Stimulated activated CD8-positive, alpha-beta memory T cell treated with anti-CD3 and anti-CD28 coated beads, Interleukin-4, amount 100 ng/mL, for 4 hours (primary cell): ENCODE measurements at places on chromosomes 11 and 22.

- DNase-seq = no peak
Observed at GRCh38 chr22:21921729-21922128, 30.9 kb downstream of the PPM1F start.

DNA sequence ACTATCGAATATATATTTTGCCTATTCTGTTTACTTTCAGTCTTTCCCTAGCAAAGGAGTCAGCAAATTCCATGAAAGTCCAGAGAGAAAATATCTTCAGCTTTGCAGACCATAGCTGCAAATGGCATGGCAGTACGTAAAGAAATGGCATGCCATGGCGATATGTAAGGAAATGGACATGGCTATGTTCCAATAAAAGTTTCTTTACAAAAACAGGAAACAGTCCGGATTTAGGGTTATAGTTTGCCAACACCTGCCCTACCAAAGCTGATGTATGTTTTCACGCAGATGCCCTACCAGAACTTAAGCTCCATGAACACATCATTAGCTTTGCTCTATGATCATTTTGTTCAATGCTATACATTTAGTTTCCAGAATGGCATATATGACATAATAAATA, 19.5 kb downstream of the KIAA0930 start:
- DNase-seq = no peak

DNA sequence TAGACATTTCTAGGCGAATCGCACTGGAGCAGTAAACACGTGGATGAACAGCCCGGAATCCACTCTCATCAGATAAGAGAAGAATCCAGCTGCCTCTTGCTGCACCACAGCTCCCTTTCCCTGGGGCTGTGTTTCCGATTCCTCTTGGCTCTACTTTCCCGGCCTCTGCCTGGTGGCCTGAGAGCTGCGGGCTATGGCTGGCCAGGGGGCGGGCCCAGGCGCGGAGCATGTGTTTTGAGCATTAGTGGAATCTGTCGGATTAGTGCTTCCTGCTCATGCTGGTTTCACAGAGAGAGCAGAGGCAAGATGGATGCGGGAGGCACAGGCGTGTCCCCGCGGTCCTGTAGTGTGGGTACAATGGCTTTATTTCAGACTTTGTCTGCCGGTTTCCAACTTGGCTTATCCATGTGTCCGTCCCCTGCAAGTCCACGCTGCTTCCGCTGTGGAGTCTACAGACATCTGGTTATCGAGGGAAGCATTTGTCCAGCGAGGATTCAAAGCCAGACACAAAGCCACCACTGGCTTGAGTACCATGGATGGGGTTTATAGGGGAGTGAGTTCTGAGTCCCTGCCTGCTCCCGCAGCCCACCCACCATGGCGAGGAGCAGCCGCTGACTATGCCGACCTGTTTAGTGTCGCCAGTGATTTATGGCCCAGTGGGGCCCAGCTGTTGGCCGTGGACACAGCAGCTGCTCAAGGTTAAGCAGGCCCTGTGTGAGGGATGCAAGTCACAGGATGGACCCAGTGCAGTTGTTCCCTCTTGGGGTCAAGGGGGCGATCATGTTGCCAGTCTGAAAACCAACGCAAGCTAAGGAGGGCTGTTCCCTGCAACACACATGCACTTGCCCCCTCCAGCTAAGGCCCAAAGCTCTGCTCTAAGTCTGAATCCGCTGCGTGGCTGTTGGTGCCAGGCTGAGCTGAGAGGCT, 43.3 kb upstream of the EP300 start:
- no peak for DNase-seq

DNA sequence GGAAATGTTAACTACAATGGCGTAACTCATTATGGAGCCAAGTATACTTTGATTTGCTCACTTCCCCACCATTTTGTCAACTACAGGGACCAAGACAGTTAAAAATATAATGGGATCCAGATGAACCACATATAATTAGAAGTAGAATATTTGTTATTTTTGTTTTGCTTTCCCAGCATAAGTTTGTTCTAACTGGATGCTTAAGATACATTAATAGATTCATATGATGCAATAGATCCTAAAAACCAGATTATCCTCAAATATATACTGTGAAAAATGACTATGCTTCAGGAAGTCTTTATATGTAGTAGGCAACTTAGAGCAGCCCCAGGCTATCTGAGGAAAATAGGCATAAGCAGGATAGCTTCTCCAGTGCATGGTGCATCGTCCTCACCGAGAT, 38.3 kb downstream of the SESN3 start:
- DNase-seq = no peak

DNA sequence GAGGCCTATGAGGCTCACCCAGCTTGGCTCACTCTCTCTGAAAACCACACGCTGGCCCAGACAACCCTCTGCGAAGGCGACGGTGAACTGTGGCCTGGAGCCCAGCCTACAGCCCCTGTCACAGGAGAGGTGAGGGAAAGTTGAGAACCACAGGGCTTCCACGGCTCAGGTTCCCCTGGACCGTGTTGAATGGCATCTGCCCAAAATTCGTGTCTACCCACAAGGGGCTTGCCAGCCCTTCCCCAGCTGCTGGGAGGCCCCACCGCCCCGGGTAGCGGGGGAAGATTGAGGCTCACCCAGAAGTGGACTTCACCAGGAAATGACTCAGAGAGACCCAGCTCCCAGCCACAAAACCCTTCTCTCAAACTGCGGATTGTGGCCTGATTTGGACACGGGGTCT, 197.1 kb downstream of the CTTN start:
- DNase-seq = no peak

GRCh38 chr11:114061048-114061680, 1.7 kb downstream of the ZBTB16 start:
- no peak for DNase-seq

DNA sequence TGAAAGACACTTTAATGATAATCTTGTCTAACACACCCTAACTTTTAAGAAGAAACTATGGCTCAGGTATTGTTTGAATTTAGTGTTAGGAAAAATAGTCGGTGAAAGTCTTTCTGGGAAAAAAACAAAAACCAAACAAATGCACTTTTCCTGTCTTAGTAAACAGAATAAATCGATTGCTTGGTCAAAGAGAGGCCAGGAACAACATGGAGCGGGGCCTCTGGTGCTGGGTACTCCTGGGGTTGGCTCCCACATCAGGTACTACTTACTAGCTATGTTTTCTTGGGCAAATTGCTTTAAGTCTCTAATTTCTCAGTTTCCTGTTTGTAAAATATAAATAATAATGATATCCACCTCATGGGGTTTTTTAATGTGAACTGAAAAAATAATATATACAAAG, 46.8 kb downstream of the NAV2 start:
- DNase-seq = no peak

DNA sequence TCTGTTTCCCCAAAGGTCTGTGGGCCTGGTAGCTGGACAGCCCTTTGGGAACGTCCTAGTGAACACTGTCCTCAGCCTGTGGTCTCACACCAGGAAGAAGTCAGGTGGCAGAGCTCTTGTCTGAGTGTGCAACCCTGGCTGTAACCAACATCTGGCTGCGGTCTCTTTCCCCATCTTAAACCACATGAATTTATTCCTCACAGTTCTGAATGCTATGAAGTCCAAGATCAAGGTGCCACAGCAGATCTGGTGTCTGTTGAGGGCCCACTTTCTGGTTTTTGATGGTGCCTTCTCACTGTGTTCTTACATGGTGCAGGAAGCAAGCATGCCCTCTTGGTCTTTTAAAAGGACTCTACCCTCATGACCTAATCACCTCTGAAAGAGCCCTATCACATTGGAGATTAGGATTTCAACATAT, 2.7 kb downstream of the UPB1 start:
- no peak for DNase-seq

- DNase-seq = no peak
Observed at GRCh38 chr11:16047073-16047472, 309.3 kb downstream of the SOX6 start.

GRCh38 chr22:23527971-23528740, 51.9 kb downstream of the IGLL1 start:
- DNase-seq = no peak

- DNase-seq = no peak
Observed at GRCh38 chr22:47355776-47356510, 593.5 kb downstream of the TBC1D22A start.

DNA sequence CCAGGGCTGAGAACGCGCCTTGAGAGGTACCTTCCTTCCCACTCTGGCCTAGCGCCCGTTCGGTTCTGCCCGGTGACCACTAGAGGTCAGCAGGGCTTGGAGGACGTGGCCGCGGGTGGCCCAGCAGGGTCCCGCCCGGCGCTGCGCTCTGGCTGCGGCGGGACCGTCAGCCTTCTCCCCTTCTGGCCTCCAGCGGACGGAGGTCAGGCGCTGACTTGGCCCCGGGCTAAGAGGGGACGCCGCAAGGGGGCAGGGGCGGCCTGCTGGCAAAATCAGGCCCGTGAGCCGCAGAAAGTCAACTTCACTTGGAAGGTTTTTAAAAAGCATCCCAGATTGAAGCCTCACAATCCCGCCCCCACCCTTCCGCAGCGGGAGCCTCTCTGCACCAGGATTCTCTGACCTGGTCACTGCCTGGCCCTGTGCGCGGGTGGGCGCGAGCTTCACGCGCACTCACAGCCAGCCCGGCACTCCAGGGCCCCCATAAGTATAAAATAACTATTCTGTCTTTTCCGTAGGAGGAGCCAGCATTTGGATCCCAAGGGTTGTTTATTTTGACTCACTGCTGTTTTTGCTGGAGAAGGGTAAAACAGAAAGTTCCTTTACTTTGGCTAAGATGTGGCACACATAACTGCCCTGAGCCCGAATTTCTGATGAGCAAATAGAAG, 23.2 kb upstream of the ZBTB16 start:
- peak; percentile 26 for DNase-seq

DNA sequence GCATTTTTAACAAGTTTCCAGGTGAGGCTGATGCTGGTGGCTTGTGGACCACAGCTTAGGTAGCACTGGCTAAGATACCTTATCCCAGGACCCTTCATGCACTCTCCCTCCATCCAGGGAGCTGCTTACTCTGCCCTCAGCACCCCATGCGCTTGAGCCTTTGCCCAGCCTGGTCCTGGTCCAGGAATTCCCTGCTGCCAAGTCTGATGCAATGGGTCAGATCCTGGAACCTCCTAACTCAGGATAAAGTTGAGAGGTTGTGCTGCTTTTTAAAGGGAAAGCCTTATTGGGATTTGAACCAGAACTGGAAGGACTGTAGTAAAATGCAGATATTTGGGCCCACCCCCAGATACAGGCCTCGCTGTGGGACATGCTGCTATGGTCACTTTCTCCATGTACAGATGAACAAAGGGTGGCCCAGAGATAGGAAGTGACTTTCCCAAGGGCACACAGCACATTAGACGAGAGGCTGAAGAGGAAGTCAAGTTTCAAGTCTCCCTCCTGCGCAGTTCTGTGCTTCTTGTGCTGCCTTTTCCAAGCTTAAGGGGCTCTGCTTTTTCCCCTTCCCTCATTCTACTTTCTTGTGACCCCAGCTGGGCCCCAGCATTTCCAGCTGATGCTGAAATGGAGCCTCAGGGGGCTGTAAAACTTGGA, 824 bp upstream of the LGALS12 start:
- DNase-seq = no peak

DNA sequence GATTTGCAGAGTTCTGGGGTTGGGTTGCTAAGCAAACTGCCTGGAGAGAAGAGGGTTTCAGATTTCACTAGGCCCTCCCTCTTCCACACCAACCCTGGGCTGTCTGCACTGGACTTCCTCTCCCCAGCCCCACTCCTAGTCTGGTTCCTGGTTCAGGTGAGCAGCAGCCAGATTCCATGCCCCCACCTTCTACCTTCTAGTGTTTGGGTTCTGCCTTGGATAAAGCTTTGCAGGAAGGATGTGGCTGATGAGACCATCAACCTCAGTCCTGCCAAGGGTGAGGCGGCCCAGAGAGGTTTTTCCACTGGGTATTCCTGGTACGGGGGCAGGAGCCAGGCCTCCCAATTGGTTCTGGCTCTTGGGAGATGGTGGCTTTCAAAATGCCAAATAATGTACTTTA, 68.3 kb downstream of the BCR start:
- DNase-seq = no peak
